ENCODE measurements at places on chromosomes 16 and 17.

DNA sequence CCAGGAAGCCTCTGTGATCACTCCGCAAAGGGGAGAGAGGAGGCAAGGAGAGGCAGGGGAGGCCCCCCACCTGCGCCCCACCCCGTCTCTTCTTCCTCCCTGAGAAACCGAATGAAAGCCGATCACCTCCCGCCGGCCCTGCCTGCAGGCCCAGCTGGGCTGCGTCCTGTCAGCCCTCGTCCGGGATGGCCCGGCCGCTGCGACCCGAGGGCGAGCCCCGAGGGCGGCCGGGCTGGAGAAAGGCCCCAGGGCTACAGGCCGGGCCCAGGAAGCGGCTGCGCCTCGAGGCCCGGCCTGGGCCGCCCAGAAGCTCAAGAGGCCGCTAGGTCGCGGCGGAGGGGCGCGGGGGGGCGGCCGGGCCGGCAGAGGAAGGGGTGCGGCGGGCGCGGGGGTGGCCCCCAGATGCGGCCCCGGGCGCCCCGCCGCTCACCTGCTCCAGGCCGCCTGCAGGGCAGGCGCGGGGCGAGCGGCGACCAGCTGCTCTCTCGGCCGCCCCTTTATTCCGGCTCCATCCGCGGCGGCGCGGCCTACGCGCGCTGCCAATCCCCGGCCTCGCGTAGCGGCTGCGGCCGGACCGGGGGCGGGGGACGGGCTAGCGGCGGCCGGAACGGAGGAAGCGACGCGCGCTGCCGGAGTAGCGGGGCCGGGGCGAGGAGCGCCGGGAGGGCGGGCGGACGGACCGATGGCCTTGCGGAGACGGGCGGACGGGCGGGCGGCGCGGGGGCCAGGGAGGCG is at the start of gene ZNF319:
TSS of gene ZNF319 (minus strand) at position 702 of the 735 bp plus-strand sequence. CDS start 2,407 bp downstream, outside the sequence.
- no peak for DNase-seq

- no peak for DNase-seq
These were observed 721 bp downstream of the TBCD start for GRCh38 chr17:82752371-82753200.

DNA sequence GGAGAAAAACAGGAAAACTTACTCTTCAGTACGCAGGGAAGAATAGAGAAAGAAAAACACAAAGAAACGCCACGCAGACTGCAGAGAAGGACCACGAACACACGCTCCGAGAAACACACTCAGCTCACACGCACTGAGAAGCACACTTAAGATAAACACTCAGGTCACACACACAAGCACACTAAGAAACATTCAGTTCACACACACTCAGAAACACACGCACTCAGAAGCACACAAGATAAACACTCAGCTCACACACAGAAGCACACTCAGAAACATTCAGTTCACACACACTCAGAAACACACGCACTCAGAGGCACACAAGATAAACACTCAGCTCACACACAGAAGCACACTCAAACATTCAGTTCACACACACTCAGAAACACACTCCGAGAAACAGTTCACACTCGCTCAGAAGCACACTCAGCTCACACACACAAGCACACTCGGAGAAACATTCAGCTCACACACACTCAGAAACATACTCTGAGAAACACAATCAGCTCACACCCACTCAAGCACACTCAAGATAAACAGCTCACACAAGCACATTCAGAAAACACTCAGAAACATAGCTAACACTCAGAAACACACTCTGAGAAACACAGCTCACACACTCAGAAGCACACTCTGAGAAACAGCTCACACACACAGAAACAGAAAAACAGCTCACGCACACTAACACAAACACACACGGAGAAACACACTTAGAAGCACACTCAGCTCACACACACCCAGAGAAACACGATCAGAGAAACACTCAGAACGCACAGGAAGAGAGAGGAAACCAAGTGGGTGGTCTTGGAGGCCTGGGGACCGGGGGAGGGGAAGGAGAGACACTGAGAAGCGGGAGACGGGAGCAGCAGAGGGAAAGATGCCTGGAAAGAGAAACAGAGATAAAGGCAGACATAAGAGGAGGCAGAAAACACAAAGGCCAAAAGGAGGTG is 908 bp downstream of the TMEM98 start:
- DNase-seq = no peak

DNA sequence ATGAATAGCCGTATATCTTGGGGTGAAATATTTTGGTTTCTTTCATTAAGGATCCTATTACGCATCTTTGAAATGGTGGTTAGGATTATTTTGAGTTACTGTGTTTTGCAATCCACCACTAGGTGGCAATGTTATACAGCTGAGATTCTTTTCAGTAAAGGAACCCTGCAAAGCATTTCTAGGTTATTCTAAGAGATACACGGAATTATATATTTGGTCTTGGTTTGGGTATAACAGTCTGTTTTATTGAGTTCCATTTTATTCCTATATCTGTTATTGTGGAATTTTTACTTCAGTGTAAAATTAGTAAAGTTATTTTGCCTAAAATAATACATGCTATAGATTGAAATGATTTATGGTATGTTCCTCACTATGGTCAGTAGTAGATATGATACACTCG is 62.9 kb upstream of the CPHXL start:
- peak; percentile 30 for DNase-seq

- no peak for DNase-seq
These were observed 220.5 kb upstream of the XYLT1 start for GRCh38 chr16:17691106-17691898.

DNA sequence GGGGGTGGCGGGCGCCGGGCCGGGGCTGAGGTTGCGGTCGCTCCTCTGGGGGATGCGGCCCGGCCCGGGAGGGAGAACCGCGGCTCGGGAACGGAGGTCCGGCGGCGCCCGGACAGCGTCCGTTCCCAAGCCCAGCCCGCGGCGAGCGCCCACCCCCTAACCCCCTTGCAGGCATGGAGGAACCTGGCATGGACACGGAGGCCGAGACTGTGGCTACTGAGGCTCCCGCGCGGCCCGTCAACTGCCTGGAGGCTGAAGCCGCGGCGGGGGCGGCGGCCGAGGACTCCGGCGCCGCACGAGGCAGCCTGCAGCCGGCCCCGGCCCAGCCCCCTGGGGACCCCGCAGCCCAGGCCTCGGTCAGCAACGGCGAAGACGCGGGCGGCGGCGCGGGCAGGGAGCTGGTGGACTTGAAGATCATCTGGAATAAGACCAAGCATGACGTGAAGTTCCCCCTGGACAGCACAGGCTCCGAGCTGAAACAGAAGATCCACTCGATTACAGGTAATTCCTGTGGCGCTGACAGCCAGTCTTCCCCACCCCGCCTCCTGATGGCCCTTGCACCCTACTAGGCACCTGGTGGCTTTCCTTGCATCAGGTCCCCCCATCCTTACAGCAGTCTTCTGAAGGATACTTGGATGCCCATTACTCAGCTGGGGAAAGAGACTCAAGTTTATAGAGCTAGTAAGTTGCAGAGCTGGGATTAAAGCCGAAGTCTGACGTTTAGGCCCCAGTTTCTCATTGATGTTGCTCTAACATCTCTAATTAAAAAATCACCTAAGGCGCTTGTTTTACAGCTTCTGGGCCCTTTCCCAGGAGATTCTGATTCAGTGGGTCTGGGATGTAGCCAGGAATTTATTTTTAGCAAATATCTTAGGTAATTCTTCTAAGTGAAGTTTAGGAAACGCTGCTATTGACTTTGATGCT is 514 bp downstream of the UBFD1 start:
- DNase-seq = no peak

DNA sequence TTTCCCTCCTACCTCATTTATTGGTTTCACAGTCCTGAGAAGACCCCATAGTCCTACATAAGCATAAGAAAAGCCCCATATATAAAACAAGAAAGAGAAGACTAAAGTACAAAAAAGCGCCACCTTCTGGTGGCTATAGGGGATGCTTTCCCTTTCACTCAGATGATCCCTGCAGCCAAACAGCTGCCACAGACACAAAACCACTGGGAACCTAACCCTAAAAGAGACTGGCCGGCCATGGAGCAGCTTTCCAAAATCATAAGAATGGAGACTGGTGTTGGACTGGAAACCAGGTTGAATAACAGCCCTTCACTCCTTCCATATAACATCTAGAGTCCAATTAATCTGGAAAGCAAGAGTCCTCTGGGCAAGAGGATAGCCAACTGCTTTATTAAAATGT is 11.4 kb downstream of the DYNC1LI2 start:
- DNase-seq = no peak

DNA sequence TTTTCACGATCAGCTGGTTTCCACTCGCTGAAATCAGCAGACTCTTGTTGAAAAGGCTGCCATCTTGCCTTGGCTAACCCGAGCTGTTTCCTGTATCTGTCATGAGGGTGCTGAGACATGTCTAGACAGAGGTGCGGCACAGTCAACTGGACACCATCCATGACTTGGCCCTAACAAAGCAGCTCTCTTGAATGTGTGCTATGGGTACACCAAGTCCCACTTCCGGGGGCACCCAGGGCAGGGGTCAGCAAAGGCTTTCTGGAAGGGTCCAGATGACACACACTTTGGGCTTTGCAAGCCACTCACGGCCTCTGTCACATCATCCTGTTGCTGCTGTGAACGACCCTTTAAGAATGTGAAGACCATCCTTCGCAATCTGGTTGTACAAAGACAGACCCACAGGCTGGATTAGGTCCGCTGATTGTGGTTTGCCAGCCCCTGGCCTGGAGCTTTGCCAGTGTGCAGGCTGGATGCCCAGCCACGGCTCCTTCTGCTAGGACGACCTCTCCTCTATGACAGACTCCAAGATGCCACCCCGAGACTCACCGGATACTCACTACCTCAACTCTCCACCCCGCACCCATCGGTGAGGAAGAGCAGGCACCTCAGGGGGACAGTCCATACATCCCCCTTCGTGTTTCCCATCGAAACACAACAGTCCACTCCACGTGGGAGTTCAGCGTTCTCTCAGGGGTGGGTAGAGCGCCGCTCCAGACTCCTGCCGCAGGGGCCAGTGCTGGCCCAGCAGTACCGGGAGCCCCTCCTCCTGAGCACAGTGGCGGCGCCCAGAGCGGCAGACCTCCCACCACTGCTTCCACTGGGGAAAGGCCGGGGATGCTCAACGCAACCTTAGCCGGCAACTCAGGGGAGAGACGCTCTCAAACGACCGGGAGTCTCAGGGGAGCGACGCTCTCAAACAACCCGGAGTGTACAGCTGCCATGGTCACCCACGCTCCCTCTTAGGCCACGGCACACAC is 123.5 kb downstream of the ANKRD11 start:
- no peak for DNase-seq

- no peak for DNase-seq
These were observed 782 bp downstream of the FAM83G start for GRCh38 chr17:19003543-19004420.

DNA sequence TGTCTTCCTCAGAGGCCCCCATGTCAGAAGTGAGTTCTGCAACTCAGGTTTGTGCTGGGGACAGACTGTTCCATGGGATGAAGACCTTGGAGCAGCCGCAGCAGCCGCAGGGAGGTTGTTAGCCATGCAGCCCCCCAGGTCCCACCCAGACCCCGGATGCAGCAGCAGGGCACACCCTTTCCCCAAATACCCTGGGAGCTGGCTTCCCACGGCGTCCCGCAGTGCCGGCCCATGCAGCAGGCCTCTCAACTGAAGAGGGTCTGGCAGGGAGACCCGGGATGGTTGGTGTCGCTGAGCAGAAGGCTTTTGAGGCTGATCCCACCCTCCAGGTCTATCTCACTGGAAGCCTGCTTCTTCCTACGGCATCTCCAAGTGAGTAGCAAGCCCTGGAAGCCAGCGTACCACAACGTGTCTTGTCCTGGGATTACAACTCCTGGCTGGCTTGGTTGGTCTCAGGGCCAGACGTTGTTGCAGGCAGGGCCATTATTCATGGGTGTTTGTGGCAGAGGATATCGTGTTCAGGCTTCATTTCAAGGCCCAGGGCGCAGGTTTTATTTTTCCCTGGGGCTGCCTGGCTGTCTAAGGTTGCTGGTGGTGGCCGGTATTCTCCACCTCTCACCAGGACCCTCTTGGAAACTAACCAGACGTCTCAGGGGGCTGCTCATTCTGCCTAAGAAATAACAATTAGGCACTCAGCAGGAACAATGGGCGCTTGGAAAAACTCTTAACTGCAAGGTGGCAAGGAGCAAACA is 223.2 kb downstream of the C16orf95 start:
- no peak for DNase-seq

DNA sequence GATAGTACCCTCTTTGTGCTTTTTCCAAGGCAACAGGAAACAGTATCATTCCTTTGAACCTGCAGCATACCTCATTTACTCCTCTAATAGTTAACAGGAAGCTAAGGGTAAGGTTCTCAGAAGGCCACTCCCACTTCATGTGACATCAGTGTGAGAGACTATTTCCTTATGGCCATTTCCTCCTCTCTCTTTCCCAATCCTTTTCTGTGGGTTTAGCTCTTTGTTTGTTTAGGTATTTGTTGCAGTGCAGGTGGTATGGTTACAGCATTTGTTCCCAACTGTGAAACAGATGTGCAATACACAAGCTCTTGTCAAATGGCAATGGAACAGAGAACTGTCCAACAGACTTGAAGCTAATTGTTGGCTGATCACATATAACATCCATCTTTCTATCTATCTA is 14.7 kb downstream of the TMC5 start:
- no peak for DNase-seq

DNA sequence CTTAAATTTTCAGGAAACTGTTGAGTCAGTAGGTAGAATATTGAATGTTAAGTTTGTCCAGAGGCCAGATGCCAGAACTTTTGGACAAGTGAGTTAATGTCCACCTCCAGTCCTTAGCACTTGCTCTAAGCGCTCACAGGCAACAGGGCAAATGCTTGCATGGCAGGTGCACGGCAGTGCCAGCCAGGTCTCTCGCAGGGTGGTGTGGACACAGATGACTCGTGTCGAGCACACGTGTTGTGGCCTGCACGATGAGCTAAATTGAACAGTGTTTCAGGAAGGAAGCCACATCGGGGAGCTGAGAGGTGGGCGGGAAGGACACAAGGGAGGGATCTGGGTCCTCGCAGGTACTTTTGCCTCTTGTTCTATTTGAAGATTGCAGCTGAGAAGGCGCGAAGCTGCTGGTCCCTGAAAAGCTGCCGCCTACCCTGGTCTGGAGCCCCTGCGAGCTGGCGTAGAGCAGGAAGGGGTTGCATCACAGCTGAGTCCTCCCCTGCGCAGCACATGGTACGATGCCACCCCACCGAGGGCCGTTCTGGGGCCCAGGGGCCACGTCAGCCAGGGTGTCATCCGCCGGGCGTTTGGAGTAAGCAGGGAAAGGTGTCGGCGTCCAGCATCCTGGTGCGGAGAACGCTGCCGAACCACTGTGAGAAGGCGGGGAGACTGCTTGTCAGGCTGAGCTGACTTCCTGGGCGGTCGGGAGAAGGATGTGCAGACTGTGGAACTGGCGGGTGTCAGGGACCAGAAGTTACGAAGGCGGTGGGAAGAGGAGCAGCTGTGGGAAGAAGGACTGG is 6.3 kb downstream of the RAB40C start:
- no peak for DNase-seq

- DNase-seq = no peak
These were observed 92.8 kb downstream of the CHD9 start for GRCh38 chr16:53147500-53148065.
